ENCODE measurements at places on chromosomes 3 and 15.

DNA sequence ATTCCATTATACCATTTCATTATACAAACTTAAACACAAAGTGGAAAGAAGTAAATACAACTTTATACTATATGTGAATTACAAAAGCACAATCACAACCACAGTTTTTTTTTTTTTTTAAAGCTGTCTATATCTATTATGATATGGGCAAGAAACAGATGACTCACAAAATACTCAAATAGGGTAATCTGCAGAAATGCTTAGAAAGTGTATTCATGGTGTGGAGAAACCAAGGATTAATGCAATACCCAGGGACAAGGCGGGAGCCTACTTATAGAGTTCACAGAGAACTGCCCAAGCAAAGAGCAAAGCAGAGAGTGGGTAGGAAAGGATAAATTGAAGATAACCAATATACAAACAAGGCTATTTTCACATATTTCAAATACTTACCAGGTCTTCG, 332.0 kb downstream of the FHIT start:
- no peak for DNase-seq

GRCh38 chr15:33860754-33861153, 107.5 kb upstream of the CHRM5 start:
- peak; percentile 38 for DNase-seq

DNA sequence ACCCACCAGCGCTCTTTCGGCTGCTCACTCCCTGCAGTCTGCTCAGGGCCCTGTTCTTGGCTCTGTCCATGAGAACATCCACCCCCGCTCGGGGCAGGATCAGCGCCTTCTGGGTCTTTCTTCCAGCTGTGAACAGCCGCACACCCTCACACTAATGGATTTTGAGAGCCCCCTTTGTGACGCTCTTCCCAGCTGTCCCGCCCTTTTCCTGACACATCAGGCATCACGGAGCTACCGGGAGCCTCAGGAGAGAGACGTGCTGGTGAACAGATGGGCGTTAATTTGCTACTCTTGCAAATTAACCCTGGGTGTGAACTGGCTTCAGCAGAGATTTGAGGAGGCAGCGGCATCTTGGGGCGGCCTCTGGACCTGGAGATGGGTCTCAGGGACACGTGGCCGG, 113.0 kb downstream of the TMEM266 start:
- DNase-seq = no peak

GRCh38 chr15:46080016-46080415, 445.2 kb downstream of the SQOR start:
- no peak for DNase-seq

GRCh38 chr15:63436872-63437375, 55.3 kb upstream of the CA12 start:
- DNase-seq = peak; percentile 52

DNA sequence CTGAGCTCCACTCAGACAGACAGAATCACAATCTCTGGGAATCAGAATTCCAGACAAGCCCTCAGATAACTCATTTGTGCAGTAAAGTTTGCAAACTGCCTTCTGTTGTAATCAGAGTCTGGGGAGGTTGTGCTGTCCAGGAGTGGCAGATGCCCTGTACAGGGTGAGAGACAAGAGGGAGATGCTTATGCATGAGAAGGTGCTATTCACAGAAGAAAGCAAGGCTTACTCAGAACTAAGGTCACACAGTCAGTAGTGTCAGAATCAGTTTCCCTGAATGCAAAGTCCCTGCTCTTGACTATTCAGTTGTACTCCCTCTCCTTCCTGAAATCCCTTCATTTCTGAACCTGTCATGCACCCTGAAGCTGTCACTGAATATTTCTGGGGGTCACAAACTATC, 43.7 kb downstream of the SRPRB start:
- DNase-seq = no peak

GRCh38 chr3:17846466-17846865, 104.0 kb upstream of the TBC1D5 start:
- DNase-seq = no peak

GRCh38 chr3:35521196-35521595, 118.1 kb upstream of the ARPP21 start:
- DNase-seq = no peak

DNA sequence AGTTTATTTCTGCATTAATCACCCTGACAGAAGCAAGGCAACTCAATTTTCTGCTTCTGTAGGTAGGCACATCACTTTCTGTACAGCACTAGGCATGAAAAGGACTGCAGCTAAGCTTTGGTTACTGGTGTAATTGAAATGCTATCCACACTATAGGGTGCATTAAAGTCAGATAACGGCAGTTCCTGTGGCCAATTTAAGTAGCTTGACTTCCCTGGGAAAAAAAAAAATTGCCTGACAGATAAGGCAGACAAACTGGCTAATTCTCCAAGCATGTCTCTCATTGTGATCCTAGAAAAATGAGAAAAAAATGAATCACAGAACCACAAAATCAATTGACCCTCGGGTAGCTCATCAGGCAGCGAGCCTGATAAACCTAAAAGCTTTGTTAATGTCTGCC, 151.4 kb downstream of the MEIS2 start:
- DNase-seq = no peak

GRCh38 chr15:41939986-41940385, 32.4 kb downstream of the EHD4 start:
- DNase-seq = no peak

DNA sequence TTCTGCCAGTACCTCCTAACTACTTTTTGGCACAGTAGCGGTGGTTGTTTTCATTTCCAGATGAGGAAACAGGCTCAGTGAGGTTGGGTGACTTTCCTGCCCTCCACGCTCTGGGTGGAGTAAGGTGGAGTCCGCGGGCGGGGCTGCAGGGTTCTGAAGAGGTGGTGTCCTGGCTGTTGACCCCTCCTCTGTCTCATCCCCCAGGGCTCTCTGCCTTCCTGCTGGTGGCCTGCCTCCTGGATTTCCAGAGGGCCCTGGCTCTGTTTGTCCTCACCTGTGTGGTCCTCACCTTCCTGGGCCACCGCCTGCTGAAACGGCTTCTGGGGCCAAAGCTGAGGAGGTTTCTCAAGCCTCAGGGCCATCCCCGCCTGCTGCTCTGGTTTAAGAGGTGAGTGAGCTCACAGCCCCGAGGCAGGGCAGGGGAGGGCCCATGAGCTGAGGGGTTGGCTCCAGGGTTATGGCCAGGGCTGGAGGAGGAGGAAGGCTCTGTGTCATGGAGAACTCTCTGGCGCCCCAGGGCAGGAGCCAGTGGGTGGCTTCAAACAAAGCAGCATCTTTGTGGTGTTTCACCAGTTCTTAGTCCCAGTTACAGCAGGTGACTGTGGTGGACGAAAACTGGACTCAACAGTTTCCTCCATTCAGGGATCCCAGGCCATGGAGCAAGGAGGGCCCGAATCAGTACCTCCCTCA, 10.4 kb downstream of the SLC28A1 start:
- peak; percentile 76 for DNase-seq

DNA sequence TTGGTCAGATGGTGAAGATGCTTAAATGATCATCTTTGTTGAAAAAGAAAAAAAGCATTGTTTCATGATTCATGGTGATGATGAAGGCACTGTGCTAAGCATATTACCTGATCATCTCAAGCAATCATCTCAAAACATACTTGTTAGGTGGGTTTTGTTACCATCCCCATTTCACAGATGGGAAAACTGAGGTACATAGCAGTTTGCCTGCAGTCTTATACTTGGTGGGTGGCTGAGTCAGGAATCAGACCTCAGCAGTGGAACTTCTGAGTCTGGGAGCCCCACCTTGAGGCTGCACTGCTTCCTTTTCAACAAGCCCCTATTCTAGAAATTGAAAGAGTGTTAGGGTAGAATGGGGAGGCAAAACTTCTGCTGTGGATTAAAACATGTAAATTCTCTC, 341.1 kb downstream of the THSD4 start:
- DNase-seq = no peak

DNA sequence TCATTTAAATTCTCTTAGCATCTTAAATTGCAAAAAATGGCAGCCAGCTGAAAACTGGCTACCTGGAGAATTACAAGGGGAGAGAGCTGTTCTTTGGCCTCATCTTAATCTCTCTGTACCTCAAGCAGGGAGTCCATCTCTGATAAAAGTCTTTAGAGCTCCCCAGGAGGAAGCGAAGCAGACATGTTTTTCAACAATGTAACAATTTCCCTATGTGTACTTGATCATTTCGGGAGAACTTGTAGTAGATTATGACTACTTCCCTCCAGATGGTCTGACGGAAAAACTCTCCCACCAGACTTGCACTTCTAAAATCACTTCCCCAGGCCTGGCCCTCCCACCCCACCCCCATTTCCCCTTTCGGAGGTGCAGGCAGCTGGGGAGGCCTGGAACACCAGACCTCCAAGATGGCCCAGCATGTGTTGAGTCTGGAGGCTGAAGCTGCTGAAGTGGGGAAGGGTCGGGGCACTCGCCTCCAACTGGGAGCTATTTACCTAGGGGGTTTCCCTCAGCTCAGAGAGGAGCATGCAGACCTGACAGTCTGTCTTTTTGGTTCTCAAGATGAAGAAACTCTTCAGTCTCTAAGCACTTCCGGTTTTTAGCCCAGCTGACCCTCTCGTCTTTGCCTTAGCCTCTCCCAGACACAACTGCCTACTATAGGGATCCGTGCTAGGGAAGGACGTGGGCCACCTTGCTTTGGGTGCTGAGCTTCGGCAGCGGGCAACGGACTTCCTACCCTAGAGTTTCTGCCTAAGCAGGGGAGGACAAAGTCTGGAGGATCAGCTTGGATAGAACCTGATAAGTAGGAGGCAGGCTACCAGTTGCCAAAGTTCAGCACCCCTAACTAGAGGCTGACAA, 164.0 kb upstream of the TBL1XR1 start:
- DNase-seq = no peak

GRCh38 chr3:178059119-178059518, 477.1 kb upstream of the KCNMB2 start:
- DNase-seq = no peak

- no peak for DNase-seq
Observed at GRCh38 chr15:67820992-67821783, 4.1 kb upstream of the SKOR1 start.

DNA sequence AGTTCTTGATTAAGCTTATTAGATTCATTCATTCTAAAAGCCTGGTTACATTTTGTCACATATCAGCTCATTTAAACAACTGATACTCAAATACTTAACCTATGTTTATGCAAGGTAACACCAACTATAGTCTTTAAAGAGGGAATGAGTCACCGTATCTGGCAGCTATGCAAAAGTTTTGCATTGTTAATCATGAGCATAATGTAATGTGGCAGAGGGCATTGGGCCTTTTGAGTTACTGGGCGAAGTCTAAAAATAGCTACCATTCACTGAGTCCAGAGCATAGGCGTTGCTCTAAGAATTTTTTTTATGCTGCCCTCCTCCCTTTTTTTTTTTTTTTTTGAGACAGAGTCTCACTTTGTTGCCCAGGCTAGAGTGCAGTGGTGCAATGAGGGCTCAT, 277.7 kb upstream of the ZNF717 start:
- DNase-seq = no peak

- no peak for DNase-seq
Observed at GRCh38 chr15:96058103-96058851, 272.2 kb upstream of the NR2F2 start.

- no peak for DNase-seq
Observed at GRCh38 chr3:118292841-118293240, 741.8 kb downstream of the IGSF11 start.

- DNase-seq = no peak
Observed at GRCh38 chr3:52707585-52707984, 1.7 kb downstream of the SPCS1 start.

DNA sequence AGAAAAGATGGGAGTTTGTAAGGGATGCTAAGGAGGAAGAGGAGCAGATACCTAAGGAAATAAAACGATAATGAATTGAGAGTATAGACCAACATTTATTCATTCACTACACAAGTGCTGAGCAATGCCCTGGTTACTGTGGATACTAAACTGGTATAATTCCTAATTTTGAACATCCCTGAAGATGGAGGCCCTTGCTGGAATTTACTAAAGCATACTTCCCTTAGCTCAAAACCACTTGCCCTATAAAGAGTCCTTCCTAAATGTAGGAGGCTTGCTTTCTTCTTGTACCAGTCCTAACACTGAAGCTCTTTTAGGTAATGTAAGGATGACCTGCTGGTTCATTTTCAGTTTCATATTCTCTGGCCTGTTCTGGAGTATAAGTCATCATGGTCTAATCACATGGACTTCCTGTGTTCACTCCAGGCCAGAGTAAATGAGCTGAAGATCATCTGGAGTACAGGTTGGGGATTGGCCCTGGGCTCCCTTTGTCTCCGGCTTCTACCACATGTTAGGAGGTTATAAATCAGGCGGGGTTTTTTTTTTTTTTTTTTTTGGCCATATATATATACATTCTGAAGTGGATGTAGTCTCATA, 40.1 kb upstream of the MTMR10 start:
- DNase-seq = no peak

Measured in PC-9 (cell line).